ENCODE measurements at places on chromosomes 11 and 22. TPM values are rescaled to one million over a fixed set of nuclear protein-coding genes. Genes with fewer than 3 reads are reported as not detected.

DNA sequence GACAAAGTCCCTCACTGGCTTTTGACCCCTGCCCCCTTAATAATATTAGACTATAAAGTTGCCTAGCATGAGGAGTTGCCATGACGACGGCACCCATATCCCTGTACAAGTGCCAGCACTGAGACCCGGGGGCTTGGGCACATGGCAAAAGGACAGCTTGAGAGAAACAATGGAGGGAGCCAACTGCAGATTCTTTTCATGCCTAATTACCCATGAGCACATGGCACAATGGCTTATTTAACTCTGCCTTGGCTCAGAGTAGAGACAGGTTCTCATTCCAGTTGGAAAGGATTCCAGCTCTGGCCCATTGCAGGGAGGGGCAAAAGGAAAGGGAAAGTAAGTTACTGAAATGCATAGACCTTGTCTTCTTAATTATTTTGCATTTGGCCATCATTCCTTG, 261.2 kb upstream of the UBASH3B start:
- no peak for DNase-seq

DNA sequence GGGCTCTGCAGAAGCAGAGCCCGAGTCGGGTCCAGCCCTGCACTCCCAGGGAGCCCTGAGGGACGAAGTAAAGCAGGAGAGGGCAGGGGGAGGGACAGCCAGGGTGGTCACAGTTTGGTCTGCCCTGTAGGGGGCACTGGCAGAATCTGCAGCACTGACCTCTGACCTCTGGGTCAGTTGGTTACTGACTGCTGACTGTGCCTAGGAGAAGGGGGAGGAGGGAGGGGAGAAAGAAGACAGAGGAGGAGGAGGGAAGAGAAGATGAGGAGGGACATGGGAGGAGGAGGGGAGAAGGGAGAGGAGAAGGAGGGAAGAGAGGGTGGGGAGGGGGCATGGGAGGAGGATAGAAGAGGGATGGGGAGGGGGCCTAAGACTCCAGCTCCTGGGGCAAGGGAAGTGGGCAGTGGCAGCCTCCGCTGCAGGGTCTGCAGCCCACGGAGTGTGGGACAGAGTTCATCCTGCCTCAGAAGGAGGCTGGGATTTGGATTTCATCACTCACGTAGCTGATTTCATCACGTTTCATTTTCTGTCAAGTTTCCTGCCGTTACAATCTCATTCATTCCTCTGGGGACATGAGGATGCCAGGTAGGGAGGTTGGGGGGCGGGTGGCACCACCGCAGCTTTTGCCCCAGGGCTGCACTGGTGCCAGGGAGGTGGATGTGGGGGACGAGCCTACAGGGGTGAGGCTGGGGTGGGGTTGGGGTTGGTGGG, 55.2 kb downstream of the FLRT1 start:
- no peak for DNase-seq

DNA sequence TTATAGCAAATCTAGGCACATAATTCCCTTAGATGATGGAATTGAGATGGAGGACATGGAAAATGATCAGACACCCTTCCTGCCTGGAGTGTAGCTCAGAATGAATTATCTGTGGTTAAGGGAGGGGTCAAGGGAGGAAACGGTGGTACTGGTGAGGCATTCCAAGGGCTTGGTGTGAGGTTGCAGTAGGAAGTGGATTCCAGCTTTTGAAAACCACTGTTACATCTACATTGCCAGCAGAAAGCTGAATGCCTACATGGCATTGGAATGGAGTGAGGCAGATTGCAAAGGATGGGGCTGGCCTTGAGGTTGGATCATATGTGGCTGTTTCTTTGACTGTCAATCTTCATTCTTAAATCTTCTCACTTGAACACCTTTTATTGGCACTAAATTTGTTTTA, 684.4 kb downstream of the NTM start:
- no peak for DNase-seq

GRCh38 chr11:16818284-16818683, 79.8 kb downstream of the C11orf58 start:
- no peak for DNase-seq

The HBG2 gene
- total RNA-seq, result 0.94 TPM

The MPPED2 gene
- 8.2 TPM for total RNA-seq

DNA sequence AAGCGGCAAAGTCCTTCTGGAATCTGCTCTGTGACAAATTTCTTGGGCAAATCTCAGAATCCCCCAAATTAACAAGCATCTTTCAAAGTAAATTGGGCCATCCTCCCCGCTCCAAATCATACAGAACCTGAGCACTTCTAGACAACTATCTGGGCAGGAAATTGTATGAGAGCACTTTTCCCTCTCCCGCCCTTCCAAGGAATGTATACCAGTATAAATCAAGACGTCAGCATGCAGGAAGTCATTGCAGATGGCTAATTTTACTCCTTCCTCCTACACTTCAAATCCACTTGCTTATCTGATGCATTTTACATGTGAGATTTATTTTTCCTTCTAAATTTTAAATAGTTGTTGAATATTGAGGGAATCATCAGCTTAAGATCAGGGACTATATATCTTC, 52.1 kb downstream of the NTM start:
- DNase-seq, result no peak

The CSF2RB gene
- total RNA-seq, result 4.9 TPM

DNA sequence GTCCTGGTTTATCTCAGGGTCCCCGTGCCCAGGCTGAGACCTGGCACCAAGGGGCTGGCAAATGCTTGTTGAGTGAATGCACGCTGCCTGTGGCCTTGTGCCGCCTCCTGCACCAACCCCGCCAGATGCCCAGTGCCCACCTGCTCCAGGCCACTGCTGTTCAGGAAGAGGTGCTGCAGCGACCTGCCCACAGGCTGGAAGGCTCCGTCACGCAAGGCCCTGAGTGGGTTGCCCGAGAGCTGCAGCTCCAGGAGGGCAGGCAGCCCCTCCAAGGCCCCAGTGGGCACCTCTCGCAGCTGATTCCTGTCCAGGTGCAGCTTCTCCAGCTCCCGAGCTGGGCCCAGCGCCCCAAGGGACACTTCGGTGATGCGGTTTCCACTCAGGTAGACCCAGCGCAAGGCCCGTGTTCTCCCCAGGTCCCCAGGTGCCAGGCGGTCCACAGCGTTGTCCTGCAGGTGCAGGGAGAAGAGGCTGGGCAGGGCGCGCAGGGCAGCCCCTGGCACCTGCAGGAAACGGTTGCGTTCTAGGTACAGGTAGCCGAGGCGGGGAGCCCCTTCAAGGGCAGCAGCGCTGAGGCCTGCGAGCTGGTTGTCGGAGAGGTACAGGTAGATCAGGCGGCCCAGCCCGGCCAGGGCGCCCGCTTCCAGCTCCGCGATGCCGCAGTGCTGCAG, 3.6 kb downstream of the CHADL start:
- no peak for DNase-seq

DNA sequence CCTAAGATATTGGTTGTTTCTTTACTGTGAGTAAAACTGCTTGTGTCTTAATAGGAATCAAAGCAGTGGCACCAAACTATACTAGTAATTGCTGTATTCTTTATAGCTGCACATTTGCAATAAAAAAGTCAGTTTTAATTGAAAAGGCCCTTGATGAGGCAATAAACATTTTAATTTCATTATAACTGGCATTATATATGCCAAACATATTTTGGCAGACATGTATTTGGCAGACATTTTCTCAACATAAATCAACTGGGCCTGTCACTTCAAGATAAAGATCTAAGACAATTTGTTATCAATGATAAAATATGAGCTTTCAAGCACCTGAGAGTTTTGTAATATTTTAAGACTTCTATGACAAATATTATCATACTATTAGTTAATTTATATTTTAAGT, 245.7 kb downstream of the SBF2 start:
- no peak for DNase-seq

DNA sequence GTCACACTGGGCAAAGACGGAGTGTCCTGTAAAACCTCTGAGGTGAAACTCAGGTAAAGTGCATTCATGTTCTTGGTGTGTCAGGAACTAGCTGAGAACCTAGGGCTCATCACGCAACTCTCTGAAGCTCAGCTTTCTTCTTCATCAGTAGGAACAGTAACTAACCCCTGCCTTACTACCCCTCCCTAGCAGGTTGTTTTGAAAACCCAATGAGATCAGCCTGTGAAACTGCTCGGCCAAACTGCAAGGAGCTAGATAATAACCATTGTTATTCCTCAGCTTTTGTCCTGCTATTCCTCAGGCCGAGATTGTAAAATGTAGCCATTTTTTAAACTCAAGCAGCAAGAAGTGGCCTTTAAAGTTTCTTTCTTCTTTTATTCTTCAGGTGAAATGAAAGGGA, 9.8 kb upstream of the FJX1 start:
- DNase-seq, result no peak

GRCh38 chr11:102615894-102616432, 9.2 kb downstream of the MMP20 start:
- DNase-seq, result no peak

DNA sequence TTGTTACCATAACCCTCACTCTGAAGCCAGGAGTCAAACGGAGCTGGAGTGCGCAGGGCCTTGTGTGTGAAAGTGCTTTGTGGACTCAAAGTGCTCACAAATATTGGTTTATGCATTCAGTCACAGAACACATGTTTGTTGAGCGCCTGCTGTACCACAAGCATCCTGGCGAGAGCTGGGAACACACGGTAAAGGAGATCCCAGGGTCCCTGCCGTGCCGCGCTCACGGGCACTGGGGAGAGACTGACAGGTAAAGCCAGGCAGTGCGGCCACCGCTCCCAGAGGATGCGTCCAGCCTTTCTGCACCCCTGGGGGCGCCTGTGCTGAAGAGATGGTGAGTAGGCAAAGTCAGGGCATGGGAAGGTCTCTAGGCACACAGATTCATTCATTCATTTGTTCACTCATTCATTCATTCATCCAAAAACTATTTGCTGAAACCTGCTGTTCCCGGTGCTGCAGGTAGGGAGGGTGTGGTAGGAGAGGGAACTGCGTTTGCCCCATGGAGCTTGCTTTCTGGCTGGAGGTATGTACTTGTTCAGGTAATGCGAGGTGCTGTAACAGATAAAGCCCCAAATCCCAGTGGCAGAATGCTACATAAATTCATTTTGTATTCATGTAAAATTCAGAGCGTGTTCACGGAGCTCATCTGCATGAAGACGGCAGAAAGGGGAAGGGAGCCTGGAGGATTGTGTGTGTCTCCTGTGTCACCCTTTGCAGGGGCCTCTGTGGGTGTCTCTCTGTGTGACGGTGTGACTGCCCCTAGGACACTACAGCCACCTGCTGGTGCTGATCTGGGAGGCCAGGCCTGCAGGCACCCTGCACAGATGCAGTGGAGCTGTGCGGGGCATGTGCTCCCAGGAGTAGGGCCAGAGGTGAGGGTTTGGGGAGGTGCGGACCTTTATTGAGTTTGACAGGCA, 167.0 kb upstream of the B3GAT1 start:
- DNase-seq, result peak; percentile 56

- DNase-seq, result no peak
Measured at GRCh38 chr11:24636291-24636629, 139.4 kb downstream of the LUZP2 start.

DNA sequence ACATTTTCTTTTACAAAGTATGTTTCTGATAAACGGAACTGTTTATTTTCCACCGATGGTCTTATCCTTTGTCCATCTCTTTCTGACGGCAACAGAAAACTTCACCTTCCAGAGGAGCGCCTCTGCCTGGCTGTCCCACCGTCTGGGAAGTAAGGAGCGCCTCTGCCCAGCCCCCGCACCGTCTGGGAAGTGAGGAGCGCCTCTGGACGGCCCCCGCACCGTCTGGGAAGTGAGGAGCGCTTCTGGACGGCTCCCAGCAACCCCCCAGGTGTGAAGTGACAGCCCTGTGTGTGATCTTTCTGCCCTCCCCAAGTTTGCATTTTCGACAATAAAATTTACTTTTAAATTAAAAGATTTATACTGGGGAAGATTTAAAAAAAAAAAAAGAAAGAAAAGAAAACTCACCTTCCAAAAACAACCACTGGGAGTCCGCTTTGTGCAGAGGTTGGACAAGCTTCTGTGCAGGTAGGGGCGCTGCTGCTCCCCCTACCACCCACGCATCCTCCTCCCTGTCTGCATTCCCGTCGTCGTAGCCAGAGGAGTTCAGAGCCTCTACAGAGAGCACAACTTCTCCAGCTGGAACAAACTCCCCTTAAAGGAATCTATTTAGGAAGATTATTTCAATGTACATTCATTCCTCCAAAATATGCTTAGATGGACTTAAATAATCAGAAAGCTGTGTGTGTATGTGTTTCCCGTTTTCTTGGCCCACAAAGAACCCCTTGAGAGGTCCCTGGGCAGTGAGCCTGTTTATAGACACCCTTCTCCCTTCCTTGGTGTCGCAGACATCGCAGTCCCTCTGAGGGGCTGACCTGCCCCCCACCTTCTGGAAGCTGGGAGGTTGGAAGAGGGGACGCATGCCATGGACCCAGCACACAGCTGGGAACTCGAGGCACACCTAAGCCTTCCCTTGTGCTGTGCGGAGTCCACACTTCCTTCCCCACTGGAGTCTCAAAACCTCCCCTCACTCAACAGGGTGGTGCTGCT, 849 bp upstream of the APOBEC3B start:
- no peak for DNase-seq

- DNase-seq, result peak; percentile 50
Measured at GRCh38 chr11:8036002-8036802, 44.8 kb upstream of the TUB start.

The MS4A4E gene
- total RNA-seq, result 0.62 TPM

DNA sequence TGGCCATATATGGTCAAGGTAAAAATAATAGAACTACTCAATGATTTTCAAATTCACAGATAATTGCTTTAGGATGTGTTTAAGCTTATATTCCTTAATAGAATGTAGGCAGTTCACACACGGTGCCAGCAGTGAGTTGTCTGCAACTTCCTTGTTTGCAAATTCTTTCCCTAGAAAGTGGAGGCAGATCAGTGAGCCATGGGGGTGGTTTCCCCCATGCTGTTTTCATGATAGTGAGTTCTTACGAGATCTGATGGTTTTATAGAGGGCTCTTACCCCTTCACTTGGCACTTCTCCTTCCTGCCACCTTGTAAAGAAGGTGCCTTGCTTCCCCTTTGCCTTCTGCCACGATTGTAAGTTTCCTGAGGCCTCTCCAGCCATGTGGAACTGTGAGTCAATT, 111.8 kb upstream of the LMO1 start:
- no peak for DNase-seq

- DNase-seq, result no peak
Measured at GRCh38 chr11:3111919-3112690, 53.0 kb downstream of the OSBPL5 start.

DNA sequence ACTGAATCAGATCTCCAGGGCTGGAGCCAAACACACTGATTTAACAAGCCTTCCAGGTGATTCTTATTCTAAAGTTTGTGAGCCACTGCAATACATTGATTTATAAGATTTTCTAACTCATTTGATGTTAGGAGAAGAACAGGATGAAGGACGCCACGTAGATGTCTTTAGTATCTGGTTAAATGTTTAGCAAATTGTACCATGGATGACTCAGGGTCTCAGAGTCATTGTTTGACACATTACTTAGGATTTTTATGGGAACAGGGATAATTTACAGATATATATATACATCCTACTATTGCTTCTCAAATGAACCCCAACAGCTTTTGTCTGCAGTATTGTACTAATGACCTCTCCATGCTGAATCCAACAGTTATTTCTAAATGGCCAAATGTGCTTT, 143.1 kb upstream of the DDI1 start:
- no peak for DNase-seq

- DNase-seq, result no peak
Measured at GRCh38 chr22:29316141-29316828, 788 bp upstream of the RASL10A start.
